MCF 10A (cell line): ENCODE measurements at places on chromosomes 3 and 15. TPM values are rescaled to one million over a fixed set of nuclear protein-coding genes. Genes with fewer than 3 reads are reported as not detected.
A peak's percentile ranks its signal among the peaks of the same experiment; 100 is the strongest.

HACL1 gene
- 19.6 and 21.0 TPM in 2 replicates for total RNA-seq

CAMKV gene
- not detected in 2 replicates for total RNA-seq

BLOC1S6 gene
- 54.6 and 68.5 TPM in 2 replicates for total RNA-seq

ANKRD63 gene
- total RNA-seq = not detected in 2 replicates

NCEH1 gene
- 27.8 and 28.8 TPM in 2 replicates for total RNA-seq

LEKR1 gene
- 1.3 and 2.2 TPM in 2 replicates for total RNA-seq

RBMS3 gene
- total RNA-seq = 65.5 and 74.2 TPM in 2 replicates

GABRR3 gene
- not detected in 2 replicates for total RNA-seq

ROPN1 gene
- not detected in 2 replicates for total RNA-seq

FMN1 gene
- total RNA-seq = 1.2 and 1.6 TPM in 2 replicates

IGF1R gene
- total RNA-seq = 50.7 and 53.3 TPM in 2 replicates

AHSG gene
- not detected in 2 replicates for total RNA-seq

PRTG gene
- total RNA-seq = 1.3 and 3.5 TPM in 2 replicates

ZNF501 gene
- total RNA-seq = 0.17 and 0.40 TPM in 2 replicates

SERINC4 gene
- 0.20 TPM in 1 of 2 replicates, not detected in the other for total RNA-seq

RPS17 gene
- total RNA-seq = 2,707 and 3,065 TPM in 2 replicates

RPN1 gene
- 212 and 240 TPM in 2 replicates for total RNA-seq

RFT1 gene
- 40.1 and 42.7 TPM in 2 replicates for total RNA-seq

GRCh38 chr3:126158016-126158911, 22.1 kb downstream of the ALDH1L1 start:
- DNase-seq = no peak

- no peak for DNase-seq
Measured at GRCh38 chr3:159301961-159302360, 500.1 kb downstream of the MFSD1 start.

- DNase-seq = no peak
Measured at GRCh38 chr15:63291507-63291906, 14.1 kb downstream of the APH1B start.

DNA sequence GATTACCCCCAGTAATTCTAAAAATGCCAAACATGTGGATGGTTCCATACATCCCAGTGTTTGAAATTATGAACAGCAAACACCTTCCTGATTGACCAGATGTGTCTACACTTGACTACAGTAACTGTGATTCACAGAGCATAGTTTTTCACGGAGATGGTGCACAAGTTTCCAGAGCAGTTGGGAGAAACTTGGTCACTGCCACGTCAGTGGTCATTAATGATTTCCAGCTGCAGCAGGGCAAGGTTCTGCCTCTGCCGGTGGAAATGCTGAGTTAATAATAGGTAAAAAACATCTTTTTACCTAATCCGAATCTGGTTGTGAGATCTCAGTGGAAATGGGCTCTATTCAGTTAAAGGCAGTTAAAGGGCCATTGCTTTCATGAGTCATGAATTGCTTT, 154.1 kb upstream of the FEZF2 start:
- no peak for DNase-seq

DNA sequence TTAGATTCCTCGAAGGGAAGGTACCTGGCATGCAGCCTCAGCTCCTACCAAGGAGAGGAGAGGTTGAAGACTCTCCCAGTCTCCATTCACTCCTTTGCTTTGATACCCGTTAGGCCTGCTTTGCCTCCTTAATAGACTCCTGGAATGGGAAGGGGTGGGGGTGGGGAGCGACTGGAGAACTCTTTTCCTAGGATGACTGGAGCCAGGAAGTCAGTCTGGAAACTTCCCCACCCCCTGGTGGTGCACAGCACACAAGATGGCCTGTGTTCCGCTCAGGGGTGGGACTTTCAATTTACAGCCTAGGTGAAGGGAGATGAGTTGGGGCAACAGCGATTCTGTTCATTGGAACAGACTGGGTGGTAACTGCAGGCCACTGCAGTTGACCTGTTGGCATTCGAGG, 21.4 kb upstream of the CELF6 start:
- no peak for DNase-seq

- DNase-seq = no peak
Measured at GRCh38 chr3:184836090-184836822, 24.3 kb downstream of the VPS8 start.

GRCh38 chr3:72077473-72078259, 292.7 kb upstream of the PROK2 start:
- DNase-seq = no peak

DNA sequence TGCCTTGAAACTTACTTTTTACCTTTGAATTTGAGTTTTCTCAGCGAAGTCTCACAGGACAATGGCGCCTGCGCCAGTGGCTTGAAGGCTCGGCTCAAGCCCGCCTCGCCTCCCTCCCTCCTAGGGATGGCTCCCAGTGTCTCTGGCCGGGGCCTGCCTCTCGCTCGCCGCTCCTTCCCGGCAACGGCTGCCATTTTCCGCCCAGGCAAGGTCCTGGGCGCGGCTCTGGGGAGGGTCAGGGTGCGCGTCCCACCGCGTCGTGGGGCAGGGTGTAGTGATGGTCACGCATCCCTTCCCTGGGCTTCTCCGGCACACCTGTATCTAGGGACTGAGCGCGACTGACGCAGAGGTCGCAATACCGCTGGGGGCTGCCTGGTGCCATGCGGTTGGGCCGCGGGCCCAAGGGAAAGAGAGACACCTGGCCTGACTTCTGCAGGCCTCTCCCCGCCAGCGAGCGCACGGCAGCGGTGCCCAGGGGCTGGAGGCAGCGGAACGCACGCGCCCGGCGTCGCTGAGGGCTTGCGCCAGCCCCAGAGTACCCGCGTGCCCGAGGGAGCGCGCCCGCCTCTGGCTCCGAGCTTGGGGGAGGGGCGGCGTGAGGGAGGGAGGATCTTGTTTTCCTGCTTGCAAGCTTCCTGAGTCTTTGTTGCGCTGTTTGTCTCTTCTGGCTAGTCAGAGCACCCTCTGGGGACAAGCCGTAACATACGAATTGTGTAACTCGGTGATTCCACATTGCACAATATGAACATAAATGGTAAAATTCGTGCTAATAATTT, 20.7 kb upstream of the FEM1B start:
- DNase-seq = peak; percentile 94

GRCh38 chr15:73886717-73887345, 13.5 kb downstream of the TBC1D21 start:
- DNase-seq = no peak

GRCh38 chr3:72803573-72803972, 44.7 kb downstream of the SHQ1 start:
- DNase-seq = no peak

- DNase-seq = peak; percentile 73
Measured at GRCh38 chr3:184748219-184749135, 36.6 kb upstream of the MAGEF1 start.

DNA sequence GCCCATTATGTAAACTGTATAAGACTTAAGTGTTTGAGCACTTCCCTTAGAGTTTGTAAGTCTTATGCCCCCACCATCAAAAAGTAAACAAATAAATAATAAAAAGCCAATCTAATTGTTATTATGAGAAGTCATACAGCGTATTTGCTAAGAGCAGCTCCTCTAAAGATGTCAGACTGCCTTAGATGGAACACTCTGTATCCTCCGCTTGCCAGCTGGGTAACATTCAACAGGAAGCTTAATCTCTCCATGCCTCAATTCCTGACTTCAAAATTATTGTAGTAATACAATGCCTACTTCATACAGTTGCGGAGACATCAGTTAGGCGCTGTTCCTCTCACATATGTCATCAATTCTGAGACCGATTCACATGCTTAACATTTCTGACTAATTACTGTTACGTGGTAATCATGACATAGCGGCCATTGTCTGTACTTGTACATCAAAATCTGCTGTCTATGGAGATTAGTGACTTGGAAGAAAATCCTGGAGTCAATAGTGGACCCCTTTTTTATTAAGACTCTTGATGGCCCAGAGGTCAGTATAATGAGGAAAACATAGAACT, 417.7 kb downstream of the LPP start:
- no peak for DNase-seq

GRCh38 chr15:100515758-100516157, 13.0 kb downstream of the CERS3 start:
- DNase-seq = peak; percentile 24

DNA sequence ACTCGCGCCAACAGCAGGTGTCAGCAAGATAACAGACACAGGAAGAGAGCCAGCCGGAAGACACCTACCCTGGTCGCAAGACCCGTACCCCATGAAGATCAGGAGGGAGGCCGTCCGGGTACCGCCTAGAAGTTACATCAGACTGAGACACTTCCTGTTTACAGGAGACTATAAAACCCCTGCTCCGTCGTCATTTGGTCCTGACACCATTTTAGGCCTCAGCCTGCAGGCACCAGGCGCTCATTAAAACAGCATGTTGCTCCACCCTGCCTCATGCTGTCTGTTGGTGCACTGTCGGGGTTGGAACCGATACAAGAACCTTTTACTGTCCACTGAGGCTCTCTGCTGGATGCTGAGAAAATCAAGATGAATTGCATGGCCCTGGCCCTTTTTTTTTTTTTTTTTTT, 15.6 kb upstream of the PRTG start:
- DNase-seq = no peak

GRCh38 chr15:84840255-84840654, 23.1 kb downstream of the ALPK3 start:
- no peak for DNase-seq

- DNase-seq = peak; percentile 43
Measured at GRCh38 chr3:194496217-194496919, 9.6 kb upstream of the ATP13A3 start.

DNA sequence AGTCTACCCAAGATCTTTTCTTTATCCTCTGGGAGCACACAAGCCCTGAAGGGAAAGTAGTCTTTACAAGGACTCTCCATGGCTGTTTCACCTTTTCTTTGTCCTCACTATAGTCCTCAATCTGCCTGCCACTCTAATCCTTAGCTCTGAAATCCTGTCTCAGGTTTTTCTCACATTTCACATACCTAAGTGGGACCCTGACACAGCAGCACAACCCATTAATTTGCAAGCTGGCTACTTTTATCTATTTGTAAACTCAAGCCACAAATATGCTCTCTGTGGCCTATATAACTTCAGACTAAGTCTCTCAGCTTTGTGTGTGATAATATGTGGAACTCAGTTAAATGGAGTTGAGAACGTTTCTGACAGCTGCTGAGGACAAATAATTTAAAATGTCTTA, 19.8 kb downstream of the SIN3A start:
- DNase-seq = no peak

GRCh38 chr3:193851428-193851847, 258.4 kb downstream of the OPA1 start:
- DNase-seq = no peak

GRCh38 chr3:168620854-168621253, 525.1 kb upstream of the GOLIM4 start:
- DNase-seq = peak; percentile 51

GRCh38 chr15:35061161-35061824, 23.8 kb downstream of the NANOGP8 start:
- no peak for DNase-seq

GRCh38 chr3:115022835-115023398, 124.2 kb downstream of the ZBTB20 start:
- DNase-seq = peak; percentile 2

GRCh38 chr3:71684757-71685386, 40.3 kb downstream of the EIF4E3 start:
- DNase-seq = peak; percentile 94

DNA sequence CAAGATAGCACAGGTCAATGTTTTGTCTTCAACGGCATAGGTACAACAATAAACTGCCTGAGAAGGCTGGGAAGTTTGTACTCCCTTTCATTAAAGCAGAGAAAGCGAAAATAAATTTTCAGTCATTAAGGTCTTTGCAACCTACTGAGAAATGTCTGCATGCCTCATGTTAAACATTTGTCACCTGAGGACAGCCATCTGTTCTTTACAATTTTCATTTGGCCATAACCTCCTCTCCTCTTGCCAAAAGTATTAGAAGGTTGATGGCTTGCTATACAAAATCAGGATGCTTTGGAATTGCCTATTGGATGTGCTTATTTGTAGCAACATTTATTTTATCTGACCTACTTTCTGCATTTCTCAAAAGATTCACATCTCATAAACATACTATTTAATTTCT, 122.7 kb downstream of the GOLIM4 start:
- no peak for DNase-seq

- DNase-seq = peak; percentile 23
Measured at GRCh38 chr15:63212050-63213004, 22.9 kb downstream of the RAB8B start.

DNA sequence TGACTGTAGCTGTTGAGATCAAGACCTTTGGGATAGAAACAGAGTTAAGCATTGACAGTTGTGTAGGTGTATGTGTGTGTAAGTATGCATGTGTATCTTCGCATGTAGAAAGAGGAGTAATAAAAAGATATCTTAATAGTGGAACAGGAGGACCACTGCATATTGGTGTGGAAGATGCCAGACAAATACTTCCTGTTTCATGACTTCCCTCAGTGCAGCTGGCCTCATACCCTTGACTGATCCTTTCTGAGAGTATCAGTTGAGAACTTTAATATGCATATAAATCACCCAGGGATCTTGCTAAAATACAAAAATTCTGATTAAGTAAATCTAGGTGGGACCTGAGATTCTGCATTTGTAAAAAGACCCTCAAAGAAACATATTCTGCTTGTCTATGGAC, 8.5 kb upstream of the ZBED2 start:
- no peak for DNase-seq

- DNase-seq = no peak
Measured at GRCh38 chr15:38004218-38004861, 69.9 kb downstream of the TMCO5A start.

DNA sequence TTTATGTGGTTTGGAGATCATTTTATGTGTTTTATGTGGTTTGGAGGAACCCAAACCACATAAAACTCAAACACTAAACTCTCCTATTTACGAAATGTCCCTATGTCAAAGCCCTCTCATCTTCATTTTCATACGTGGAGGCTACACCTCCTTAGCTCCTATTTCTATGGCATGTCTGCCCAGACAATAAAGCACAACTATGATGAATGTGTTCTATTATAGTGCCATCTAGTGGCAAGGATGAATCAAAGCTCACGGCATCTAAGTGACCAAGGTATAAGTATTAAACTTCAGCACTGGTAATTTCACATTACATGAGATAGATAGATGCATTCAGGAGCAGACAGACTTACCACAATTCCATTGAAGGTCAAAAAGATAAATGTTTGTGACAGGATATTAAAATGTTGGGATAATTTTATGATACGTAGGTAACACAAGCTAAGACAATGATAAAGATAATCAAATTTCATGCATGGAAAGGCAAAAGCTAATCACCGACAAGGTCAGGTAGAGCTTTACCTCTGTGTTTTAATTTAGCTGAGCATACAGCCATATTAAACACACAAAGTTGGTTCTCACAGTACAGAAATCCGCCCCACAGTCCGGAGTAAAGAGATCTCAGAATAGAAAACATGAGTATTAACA, 130.6 kb upstream of the FHIT start:
- peak; percentile 56 for DNase-seq
